ENCODE measurements at places on chromosomes 2 and 18.

DNA sequence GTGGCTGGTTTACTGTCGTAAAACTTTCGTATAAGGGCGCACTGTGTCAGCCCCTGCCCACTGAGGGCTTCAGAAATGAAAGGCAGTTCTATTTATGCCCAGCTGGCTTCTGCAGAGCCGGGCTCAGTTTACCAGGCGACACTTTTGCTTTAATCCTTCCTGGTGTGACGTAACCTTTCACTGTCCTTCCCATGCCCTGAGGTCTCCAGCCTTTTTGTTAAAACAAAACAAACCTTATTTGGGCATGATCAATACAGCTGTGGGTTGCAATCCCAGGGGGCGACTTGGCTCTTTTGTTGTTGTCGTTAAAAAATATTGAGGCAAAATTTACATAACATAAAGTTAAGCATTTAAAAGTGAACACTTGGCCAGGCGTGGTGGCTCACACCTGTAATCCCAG lies 85.3 kb downstream of the AGAP1 start:
- no peak for DNase-seq

GRCh38 chr2:222753251-222753824 lies 81.9 kb downstream of the MOGAT1 start:
- no peak for DNase-seq

DNA sequence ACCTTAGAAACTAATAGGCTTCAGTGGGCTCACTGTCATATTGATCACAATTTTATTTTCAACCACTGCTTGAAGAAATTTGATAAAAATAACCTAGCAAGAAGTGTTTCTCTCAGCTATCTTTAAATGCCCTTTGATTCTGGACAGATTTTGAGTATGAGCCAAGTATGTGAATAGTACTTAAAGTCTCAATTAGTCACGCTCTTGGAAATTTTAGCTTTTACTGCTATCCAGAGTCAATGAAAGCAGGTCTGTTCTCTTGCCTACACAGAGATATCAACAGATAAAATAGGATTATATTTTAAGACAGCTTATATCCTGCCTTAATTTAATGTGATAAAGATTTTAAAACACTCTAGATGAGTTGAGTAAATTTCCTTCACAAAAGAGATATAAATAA lies 337.3 kb downstream of the CBLN2 start:
- no peak for DNase-seq

GRCh38 chr2:11996618-11997017 lies 250.2 kb downstream of the LPIN1 start:
- DNase-seq, result no peak

GRCh38 chr2:25246001-25246400 lies 77.6 kb upstream of the POMC start:
- DNase-seq, result no peak

GRCh38 chr2:120785228-120785966 lies 49.7 kb downstream of the GLI2 start:
- DNase-seq, result no peak

GRCh38 chr2:9112079-9112721 lies 94.4 kb upstream of the ASAP2 start:
- DNase-seq, result no peak

GRCh38 chr2:240874715-240875227 lies 6.1 kb downstream of the AGXT start:
- no peak for DNase-seq

- no peak for DNase-seq
Observed at GRCh38 chr2:239948100-239948881, 76.9 kb downstream of the NDUFA10 start.

GRCh38 chr2:208370881-208371633 lies 35.5 kb upstream of the PTH2R start:
- DNase-seq, result no peak

DNA sequence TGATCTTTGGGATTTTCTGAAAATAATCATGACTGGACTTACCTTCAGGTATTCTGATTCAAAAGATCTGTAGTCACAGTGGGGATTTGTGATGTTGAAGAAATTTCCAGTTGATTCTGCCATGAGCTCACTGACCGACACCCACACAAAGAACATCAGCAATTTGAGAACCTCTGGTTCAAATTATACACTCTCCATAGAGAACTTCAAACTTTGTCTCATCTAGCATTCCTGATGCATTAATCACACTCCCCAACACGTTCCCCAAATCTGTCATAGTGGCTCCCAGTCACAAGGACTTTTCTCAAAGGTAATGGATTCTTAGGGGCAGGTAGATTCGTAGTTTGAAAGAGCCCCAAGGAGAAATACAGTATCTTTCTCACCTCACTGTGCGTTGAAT lies 584.3 kb downstream of the FBXO15 start:
- no peak for DNase-seq

- DNase-seq, result no peak
Observed at GRCh38 chr2:108257757-108258331, 18.1 kb downstream of the SULT1C3 start.

- peak; percentile 7 for DNase-seq
Observed at GRCh38 chr2:12456293-12457106, 260.2 kb upstream of the TRIB2 start.

All from substantia nigra (tissue), 51 donors.